ENCODE measurements at places on chromosomes 5 and 9.

DNA sequence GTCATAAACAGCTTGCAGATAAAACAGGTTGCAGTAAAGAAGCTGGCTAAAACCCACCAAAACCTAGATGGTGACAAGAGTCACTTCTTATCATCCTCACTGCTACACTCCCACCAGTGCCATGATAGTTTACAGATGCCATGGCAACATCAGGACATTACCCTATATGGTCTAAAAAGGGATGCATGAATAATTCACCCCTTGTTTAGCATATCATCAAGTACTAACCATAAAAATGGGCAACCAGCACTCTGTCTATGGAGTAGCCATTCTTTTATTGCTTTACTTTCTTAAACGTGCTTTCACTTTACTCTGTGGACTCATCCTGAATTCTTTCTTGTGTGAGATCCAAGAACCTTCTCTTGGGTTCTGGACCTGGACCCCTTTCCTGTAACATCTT lies 6.7 kb upstream of the SOX30 start:
- DNase-seq, result no peak

DNA sequence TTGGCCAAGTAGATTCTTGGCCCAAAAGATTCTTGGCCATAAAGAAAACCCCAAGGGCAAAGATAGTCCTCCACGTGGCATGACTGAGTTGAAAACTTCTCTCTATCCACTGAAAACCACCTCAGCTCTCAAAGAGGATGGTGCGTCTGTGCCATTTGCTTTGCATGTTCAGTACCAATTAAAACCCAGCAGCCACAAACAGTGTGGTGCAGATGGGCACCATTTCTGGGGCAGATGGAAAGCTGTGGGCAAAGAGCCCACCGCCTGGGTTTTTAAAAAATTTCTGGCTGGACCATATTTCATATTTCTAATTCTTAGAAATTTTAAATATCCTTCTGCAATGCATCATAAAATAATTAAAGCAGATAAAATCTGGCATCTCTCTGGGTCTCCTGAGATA lies 84.5 kb upstream of the PUM3 start:
- no peak for DNase-seq

GRCh38 chr9:99181206-99181605 lies 40.5 kb downstream of the ALG2 start:
- no peak for DNase-seq

GRCh38 chr9:7691909-7692308 lies 107.7 kb downstream of the DMAC1 start:
- DNase-seq, result no peak

DNA sequence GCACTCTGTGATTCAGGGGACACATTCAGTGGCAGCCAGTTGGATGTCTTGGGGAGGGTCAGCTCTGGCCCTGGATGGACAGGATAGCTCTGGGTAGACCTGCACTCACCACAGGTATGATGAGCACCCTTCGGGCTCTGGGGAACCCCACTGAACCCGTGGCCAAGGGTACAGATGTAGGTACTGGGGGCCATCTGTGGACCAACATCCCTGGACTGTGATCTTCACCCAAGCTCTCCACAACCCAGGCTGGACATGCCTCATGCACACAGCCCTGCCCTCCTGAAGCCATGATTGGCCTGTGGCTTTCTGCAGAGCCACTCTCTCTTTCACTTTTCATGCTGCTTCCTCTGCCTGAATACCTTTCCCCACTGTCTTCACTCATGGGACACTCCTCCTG lies 15.6 kb upstream of the ACSL6 start:
- no peak for DNase-seq

GRCh38 chr5:149667084-149667828 lies 62.9 kb upstream of the PPARGC1B start:
- DNase-seq, result no peak

DNA sequence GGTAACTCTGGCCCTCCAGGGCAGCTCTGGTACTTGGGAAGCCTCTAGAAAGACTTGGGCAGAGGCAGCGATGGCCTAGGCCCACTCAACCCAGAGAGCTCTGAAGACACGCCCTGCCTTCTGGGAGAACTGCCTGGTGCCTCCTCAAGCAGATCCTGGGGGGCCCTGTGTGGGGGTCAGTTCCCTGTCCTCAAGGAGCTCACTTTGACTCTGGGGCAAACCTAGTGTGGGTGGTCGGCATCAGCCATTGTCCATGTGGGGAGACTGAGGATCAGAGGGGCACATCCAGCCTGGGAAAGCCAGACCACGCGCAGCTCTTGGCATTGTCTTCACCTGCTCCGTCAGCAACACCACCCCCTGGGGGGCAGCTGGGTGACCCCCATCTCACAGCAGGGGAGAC lies 28.0 kb downstream of the ABO start:
- no peak for DNase-seq

- no peak for DNase-seq
Observed at GRCh38 chr5:154669402-154669801, 85.8 kb upstream of the LARP1 start.
